Skeletal muscle cell (primary cell): ENCODE measurements at places on chromosomes 4 and X.
A peak's percentile ranks its signal among the peaks of the same experiment; 100 is the strongest.

DNA sequence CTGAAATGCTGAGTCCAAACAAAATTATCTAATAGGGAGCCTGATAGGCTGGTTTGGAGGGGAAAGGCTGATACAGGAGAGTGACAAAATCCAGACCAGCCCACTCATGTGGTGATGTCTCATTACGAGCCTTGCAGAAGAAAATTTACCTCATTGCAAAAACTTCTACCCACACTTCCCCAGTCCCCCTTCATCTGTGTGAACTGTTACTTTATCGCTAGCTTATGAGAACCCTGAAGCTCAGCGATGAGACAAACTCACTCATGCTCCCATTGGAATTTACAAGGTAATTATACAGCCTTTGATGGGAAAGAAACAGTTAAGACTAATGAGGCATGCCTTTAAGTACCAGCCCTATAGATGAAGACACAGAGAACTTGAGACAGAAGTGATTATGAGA lies 76.1 kb downstream of the ARHGAP6 start:
- no peak for DNase-seq

- DNase-seq: no peak
Measured at GRCh38 chrX:37644381-37645305, 40.9 kb upstream of the XK start.

DNA sequence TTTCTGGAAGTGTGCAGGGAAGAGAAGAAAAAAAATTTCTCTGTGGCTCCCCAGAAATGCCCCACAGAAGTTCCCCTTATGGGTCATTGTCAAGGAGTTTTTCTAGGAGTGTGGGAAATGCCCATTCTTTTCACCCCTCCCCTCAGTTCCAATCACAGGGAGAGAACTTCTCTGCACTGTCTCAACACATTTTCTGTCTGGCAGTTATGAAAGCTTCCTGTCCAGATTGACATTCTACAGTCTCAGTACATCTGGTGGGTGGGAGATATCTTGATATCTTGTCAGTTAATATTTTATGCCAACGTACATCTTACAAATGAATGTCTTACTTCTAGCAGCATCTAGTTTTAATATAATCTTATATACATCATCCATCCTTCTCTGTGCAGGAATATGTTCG lies 566.8 kb upstream of the AADAT start:
- DNase-seq: no peak

DNA sequence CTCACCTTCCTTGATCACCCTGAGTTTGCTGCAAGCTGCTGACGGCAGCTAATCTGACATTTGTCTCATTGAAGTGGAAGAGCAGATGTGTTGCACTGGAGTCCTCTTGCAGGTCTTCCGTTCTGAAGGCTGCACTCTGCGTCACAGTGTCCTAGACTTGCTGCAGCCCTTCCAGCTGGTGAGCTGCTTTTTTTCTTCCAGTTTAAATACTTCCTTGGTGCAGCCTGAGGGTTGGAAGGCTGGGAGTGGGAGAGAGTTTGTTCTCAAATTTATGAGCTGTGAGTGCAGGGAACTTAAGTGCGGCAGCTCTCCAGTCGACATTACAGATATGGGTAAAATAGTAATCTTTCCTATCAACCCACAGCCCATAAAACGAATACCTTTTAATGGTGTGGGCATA lies 303.6 kb upstream of the FAT1 start:
- DNase-seq: peak; percentile 7
